ENCODE measurements at places on chromosomes 7 and 10. TPM values are rescaled to one million over a fixed set of nuclear protein-coding genes. Genes with fewer than 3 reads are reported as not detected.

DNA sequence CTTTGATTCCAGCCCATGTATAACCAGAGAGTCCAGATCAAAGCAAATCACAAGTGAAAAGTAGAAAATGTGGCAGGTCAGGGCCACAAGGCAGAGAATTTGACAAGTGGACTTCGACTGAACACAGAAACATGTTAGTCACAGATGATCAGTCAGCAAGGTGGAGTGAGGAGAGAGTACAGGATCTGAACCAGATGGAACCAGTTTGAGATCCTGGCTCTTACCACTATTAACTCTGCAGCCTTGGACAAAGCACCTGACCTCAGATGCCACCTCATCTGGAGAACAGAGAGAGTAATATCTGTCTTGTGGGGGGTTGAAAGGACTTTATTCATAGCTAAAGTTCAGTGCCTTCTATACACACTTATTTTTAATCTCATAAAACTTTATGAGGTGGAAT is 4.4 kb downstream of the MRLN start:
- H3K27me3 ChIP-seq = no peaks in the 10 kb centered on the region
- H3K27ac ChIP-seq = no peak overlapping the region
- DNase-seq = no peak

- no peak overlapping the region for H3K27ac ChIP-seq
- DNase-seq = no peak
- H3K4me3 ChIP-seq = no peak overlapping the region
Measured at GRCh38 chr10:100977436-100977835, 8.1 kb downstream of the SEMA4G start.

DNA sequence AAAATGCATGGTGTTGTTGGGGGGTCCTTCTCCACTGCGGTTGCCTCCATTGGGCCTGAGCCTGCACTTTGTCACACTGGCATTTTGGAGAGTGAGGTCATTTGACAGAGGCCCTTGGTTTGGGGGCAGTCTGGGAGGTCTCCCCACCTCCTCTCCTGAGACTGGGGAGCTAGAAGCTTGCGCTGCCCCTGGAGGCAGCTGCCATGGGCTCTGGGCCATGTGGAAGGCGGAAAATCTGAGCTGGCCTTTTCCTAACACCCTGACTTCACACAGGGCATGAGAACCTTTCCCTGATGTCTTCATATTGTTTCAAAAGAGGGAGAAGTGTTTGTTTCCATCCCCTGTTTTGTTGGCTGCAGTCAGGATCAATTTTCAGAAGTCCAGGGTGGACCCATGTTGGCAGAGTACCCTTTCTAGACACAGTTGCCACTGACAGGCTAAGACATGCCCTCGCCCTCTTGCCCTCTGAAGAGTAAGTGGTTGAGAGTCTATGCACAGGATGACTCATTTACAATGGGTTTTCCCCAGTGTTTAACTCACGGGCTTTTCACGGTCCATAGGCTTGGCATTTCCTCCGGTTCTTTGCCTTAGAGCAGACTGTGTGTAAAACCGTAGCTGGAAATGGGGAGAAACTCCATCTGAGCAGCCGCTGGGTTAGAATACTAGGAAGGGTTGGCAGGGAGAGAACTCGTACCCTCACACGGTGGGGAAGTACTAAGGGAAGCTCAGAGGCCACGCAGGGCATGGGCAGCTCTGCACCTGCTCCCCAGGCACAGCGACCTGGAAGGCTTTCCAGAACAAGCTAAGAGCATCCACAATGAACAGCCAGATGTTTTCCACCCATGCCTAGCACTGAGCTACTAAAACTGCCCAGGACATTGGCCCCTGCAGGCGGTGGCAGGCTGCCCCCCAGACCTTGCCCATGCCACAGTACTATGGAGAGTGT is 655.0 kb downstream of the SDK1 start:
- no peak for DNase-seq
- H3K27me3 ChIP-seq = no peaks in the 10 kb centered on the region
- H3K4me1 ChIP-seq = no peaks in the 10 kb centered on the region
- no peaks in the 10 kb centered on the region for H3K36me3 ChIP-seq
- H3K4me3 ChIP-seq = no peak overlapping the region
- no peak overlapping the region for H3K27ac ChIP-seq

- no peaks in the 10 kb centered on the region for H3K27me3 ChIP-seq
- H3K36me3 ChIP-seq = peaks cover 12% of the 10 kb centered on the region
- H3K4me1 ChIP-seq = no peaks in the 10 kb centered on the region
- H3K4me3 ChIP-seq = no peak overlapping the region
- no peak for DNase-seq
Measured at GRCh38 chr10:37831495-37832333, 25.7 kb downstream of the ZNF248 start.

GRCh38 chr10:96648297-96648696 is 61.5 kb upstream of the TM9SF3 start:
- H3K4me3 ChIP-seq = no peak overlapping the region
- no peaks in the 10 kb centered on the region for H3K27me3 ChIP-seq
- no peaks in the 10 kb centered on the region for H3K36me3 ChIP-seq
- H3K4me1 ChIP-seq = no peaks in the 10 kb centered on the region
- H3K27ac ChIP-seq = no peak overlapping the region
- DNase-seq = no peak

DNA sequence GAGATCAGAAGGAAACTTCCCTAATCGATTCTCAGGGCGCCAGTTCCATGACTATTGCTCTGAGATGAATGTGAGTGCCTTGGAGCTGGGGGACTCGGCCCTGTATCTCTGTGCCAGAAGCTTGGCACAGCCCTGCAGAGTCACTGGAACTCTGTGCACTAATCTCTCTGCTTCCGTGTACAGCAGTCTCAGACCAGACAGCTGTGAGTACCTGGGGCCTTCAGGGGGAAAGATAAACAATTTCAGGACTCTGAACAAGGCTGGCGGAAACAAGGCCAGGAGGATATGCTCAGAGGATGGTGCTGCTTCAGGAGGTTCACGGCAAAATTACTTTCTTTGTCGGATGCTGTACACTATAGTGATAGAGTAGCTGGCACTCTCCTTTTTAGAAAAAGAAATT is 131.7 kb upstream of the PRSS58 start:
- H3K4me1 ChIP-seq = no peaks in the 10 kb centered on the region
- H3K27me3 ChIP-seq = no peaks in the 10 kb centered on the region
- H3K36me3 ChIP-seq = no peaks in the 10 kb centered on the region
- H3K27ac ChIP-seq = no peak overlapping the region
- no peak overlapping the region for H3K4me3 ChIP-seq
- no peak for DNase-seq

DNA sequence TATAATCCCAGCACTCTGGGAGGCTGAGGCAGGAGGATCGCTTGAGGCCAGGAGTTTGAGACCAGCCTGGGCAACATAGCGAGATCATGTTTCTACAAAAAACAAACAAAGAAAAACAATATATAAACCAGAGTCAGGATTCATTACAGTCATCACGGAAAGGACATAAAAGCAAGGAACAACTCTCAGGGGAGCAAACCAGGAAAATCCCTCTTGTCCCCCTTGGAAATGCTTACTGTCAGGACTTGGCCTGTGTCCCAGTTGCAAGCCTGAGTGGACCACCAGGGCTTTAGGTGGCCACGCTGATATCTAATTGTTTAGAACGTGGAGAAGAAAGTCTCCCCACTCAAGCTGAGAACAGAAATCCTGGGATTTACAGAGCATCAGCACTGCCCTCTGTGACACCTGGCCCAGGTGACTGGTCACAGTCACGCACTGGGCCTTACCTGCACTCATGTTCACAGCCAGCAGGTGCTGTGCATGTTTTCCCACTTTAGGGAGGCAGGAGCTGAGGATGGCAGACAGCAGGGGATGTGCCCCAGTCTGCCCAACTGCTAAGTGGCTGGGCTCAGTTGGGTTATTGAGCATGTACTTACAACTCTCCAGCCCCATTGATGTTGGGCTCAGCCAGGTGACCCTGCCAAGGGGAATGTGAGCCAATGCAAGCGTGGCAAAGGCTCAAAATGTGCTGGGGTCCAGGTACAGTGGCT is 60.9 kb downstream of the TMEM130 start:
- no peaks in the 10 kb centered on the region for H3K4me1 ChIP-seq
- H3K27me3 ChIP-seq = no peaks in the 10 kb centered on the region
- H3K4me3 ChIP-seq = no peak overlapping the region
- H3K36me3 ChIP-seq = no peaks in the 10 kb centered on the region

DNA sequence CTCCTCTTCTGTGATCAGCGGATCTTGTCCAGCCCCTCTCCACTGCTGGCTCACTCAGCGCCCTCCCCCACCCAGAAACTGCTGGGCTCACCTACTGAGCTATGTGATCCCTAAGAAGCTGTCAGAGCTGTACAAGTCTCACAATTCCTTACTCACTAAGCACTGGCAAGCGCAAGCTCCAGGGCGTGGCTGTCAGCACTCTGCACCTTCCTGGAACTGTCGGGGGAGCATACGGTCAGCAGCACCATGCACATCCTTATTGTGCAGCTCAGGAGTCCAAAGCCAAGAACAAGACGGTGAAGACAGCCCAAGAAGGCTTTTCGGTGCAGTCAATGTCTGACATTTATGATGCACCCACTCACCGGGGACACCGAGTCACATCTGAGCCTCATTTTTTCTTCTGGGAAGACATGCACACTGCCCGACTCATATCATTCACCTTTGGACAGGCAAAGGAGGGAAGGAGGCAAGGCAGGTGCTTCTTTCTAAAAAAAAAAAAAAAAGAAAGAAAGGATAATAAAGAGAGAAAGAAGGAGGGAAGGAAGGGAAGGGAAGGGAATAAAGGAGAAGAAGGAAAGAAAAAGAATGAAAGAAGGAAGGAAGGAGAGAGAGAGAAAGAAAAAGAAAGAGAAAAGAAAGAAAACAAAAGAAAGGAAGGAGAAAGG is 56.3 kb downstream of the ASB13 start:
- H3K27me3 ChIP-seq = no peaks in the 10 kb centered on the region
- DNase-seq = no peak
- H3K4me1 ChIP-seq = peaks cover 14% of the 10 kb centered on the region
- no peak overlapping the region for H3K27ac ChIP-seq
- no peaks in the 10 kb centered on the region for H3K36me3 ChIP-seq
- no peak overlapping the region for H3K4me3 ChIP-seq

LIPF gene
- total RNA-seq = not detected

CCDC7 gene
- total RNA-seq = 63.6 TPM

ANXA8L1 gene
- not detected for total RNA-seq
